H1 (cell line): ENCODE measurements at places on chromosomes 3 and 15.

DNA sequence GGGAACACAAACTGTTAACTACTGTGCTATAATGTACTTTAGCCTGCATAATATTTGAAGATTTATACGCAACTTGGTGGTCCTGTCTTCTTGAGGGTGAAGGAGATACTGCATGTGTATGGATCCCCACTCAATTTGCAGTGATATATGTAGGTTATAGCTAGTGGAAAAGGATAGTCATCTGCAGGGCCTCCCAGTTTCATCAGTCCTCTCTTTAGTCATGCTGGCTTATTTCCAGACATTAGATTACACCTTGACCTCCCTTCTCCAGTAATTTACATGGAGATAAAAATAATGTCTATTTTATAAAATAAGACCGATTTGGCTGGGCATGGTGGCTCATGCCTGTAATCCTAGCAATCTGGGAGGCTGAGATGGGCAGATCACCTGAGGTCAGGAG lies 3.7 kb downstream of the NR1D2 start:
- DNase-seq, result no peak

DNA sequence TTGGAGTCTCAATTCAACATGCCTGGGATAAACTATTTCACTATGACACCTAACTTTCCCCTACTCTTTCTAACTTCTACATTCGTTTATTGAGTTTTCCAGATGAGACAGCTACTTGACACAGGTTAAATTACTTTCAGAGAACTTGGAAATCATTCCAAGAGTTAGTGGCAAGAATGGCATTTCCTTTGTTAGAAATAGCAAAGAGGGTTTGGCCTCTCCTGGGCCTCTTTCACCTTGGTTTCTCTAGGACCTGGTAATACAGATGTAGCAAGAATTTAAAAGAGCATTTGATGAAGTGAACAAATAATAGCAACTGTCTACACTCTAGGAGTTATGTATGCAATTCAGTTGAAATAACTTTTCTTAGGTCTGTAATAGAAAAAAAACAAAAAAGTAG lies 748.9 kb downstream of the MECOM start:
- no peak for DNase-seq

GRCh38 chr3:129224984-129225393 lies 24.4 kb upstream of the COPG1 start:
- no peak for DNase-seq

GRCh38 chr3:113377158-113377557 lies 64.1 kb downstream of the CFAP44 start:
- DNase-seq, result no peak

DNA sequence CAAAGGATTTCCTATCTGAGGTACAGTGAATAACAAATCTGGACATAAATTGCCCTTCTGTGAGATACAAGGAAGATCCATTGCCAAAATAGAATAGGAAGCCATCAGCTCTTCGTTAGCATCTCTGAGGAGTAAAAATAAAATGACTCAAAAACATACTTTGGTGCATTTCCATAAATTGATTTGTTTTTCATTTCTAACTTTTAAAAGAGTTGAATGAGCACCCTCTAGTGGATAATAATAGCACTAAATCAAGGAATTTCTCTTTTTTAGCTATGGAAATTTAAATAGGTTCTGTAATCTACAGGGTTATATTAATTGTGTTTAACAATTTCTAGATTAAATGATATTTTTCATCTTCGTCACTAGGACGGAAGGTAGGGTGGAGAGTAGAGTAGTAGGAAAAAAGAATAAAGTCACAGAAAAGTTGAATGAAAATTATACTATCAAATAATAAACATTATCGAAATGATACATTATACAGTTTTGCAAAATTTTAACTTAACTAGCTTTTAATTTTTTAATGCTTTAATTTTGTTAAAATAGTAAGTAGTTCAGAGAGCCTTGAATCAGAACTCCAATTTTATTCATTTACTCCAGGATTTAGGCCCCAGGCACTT lies 6.4 kb downstream of the NSUN3 start:
- no peak for DNase-seq

- no peak for DNase-seq
These were observed 15.1 kb downstream of the KLHL24 start for GRCh38 chr3:183650554-183650953.

- DNase-seq, result no peak
These were observed 9.8 kb downstream of the CMTM6 start for GRCh38 chr3:32492684-32493436.

DNA sequence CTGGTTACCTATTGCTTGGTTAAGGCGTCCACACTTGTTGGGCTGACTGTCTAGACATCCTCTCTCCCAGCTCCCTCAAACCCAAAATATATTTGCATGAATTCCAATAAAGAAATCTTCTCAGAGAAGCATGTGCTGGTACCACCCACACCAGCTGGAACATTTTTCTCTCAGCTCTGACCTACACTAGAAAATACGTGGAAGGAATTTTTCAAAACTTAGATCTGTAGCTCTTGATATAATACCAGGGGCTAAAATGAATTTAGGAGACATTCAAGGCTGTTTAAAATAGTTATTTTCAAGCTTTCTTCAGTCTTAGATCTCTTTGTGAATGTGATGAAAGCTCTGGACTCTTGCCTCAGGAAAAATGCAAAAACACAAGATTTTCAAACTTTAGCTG lies 590.4 kb downstream of the PDCD6IP start:
- no peak for DNase-seq

- DNase-seq, result peak; percentile 31
These were observed 1.3 kb downstream of the ELL3 start for GRCh38 chr15:43775411-43775965.

DNA sequence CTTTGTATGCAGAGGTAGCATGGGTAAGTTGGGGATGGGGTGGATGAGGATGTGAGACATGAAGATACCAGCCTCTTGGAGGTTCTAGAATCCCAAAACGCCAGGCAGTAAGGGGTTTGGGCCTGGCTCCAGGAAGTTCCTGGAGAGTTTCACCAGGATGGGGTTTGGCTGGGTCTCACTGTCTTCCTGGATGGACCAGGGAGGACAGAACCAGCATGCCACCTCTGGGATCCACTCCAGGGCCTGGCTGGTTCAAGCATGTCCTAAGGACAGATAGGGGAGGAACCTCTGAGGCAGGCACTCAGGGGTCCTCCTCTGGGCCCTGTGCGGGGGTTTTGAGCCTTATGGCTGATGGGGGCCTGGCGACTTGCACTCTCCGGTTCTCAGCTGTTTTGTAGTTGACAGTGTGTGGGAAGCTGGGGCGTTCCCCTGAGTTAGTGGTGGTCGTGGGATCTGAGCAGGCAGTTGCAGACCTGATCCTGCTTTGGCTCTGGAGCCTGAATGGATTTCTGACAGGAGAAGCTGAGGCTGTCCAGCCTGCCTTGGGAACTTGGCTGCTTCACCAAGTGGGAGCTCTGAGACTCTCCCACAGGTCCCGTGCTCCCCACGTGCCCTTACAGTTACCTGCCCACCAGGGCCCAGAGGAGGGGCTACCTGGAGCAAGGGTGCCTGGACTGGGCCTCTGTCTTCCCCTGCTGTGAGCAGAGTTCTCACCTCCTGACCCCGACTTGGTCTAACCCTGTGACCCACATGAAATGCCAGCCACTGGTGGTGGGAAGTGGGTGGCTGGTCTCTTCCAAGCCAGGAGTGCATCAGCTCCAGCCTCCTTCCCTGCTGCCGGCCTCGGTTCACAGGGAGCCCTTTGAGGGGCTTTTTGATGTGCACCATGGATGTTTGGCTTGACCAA lies 128.4 kb downstream of the EEFSEC start:
- peak; percentile 46 for DNase-seq

DNA sequence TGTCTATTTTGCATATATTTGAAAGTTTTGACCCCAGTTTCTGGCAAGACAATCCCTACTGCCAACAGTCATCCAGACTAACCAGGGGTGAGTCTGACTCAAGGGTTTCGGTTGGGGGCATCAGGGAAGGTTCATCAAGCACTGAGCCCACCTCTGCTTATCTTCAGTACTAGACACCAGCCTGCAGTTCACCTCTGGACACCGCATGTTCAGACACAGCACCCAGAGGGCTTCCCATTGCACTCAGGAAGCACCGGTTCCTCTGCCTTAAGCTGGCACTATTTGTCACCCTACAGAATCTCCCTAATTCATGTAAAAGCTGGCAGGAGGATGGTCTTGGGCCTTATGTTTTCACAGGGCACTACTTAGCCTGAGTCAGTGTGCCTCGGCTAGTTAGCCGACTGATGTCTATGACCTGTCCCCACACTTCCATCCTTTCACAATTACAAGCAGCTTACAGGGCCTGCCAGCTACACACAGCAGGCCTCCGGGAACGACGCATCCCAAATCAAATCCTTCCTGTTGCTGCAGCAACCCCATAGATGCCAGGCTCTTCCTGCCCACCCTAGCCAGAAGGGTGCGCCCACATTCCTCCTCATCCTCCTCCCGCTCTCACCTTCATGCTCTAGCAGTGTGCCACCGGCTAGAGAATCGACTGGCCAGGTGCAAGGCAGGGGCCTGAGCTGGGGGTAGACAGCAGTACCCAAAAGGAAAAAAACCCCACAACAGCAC lies 52.5 kb downstream of the SH3BP5 start:
- DNase-seq, result no peak
